ENCODE measurements at places on chromosomes 6 and 20. TPM values are rescaled to one million over a fixed set of nuclear protein-coding genes. Genes with fewer than 3 reads are reported as not detected.

- H3K27ac ChIP-seq = no peak overlapping the region
- H3K27me3 ChIP-seq = no peaks in the 10 kb centered on the region
- H3K36me3 ChIP-seq = no peaks in the 10 kb centered on the region
- no peak for DNase-seq
- H3K4me1 ChIP-seq = no peaks in the 10 kb centered on the region
- no peak overlapping the region for H3K4me3 ChIP-seq
These were observed 68.9 kb downstream of the ZNF217 start for GRCh38 chr20:53524589-53525312.

GRCh38 chr6:45185403-45186251 is 142.5 kb upstream of the RUNX2 start:
- H3K4me1 ChIP-seq = no peaks in the 10 kb centered on the region
- no peak overlapping the region for H3K27ac ChIP-seq
- no peaks in the 10 kb centered on the region for H3K36me3 ChIP-seq
- no peak for DNase-seq

DNA sequence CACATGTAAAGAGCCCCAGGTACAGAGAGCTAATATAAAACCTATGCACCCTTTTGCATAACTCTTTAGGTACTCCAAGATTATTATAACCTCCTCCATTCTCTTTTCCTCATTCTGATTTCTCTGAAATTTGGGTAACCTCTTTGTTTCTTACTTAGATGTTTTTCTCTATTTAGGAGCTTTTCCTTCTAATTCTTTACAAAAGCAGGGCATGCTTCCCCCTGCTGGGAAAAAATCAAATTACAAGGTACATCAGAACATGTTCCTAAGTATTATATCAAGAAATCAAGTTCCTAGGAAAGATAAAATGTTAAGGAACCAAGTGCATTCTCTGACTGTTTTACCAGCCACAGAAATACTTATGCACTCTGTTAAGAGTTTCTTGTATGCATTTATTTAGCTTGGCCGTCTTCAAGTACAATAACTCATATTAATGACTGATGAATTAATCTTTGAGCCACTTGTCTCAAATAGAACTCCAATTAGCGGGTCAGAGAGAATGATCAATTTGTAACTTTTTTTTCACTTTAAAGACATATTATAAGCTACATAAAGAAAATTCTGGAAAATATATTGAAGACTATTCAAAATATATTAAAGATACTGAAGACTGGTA is 2.1 kb downstream of the KHDRBS2 start:
- no peak overlapping the region for H3K27ac ChIP-seq
- no peaks in the 10 kb centered on the region for H3K36me3 ChIP-seq
- no peak for DNase-seq
- no peaks in the 10 kb centered on the region for H3K4me1 ChIP-seq

GRCh38 chr6:35084041-35084491 is 57.1 kb downstream of the TCP11 start:
- DNase-seq = no peak
- no peaks in the 10 kb centered on the region for H3K4me1 ChIP-seq
- H3K4me3 ChIP-seq = no peak overlapping the region
- no peaks in the 10 kb centered on the region for H3K27me3 ChIP-seq

DNA sequence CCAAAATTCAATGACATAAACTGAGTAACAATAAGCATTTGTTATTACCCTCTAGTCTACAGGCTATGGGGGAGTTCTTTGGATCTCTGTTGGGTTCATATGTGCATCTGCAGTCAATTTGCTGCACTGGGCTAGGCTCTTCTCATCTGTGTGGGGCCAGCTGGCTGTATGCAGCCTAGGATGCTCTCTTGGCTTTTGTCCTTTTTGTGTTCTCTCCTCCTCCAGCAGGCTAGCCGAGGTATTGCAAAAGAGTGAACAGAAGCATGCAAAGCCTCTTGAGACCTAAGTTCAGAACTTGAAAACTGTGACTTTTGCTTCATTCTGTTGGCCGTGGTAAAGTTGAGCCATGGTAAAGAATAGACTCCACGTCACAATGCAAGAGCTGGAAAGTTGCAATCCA is 62.8 kb upstream of the FOXO3 start:
- H3K27me3 ChIP-seq = no peaks in the 10 kb centered on the region
- no peak overlapping the region for H3K4me3 ChIP-seq
- H3K27ac ChIP-seq = no peak overlapping the region
- no peak for DNase-seq

GRCh38 chr6:14972379-14973067 is 273.3 kb upstream of the JARID2 start:
- no peaks in the 10 kb centered on the region for H3K36me3 ChIP-seq
- no peak overlapping the region for H3K27ac ChIP-seq
- H3K4me1 ChIP-seq = no peaks in the 10 kb centered on the region
- no peaks in the 10 kb centered on the region for H3K27me3 ChIP-seq
- no peak overlapping the region for H3K4me3 ChIP-seq

DNA sequence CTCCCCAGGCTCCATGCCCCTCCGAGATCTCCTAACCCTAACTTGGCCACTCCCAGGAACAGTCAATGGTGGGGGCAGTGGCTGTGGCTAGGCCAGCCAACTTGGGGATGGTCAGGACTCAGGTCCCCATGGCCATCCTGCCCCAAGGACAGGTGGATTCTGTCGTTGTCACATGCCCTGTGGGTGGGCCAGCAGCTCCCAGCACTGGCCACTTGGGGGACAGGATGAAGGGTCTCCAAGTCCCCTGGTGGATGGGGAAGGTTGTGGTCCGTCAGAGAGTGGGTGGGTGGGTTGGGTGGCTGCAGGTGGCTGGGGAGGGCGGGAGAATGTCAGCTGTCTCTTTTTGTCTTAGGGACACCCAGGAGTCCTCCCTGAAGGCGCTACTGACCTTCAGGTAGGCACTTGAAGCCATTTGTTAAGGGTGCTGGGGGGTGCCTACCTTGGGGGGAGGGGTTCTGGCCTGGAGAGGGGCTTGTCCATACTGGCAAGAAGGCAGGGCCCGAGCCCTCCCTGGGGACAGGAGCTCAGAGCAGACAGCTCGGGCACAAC is 5.5 kb downstream of the COL9A3 start:
- peaks cover 13% of the 10 kb centered on the region for H3K27me3 ChIP-seq
- peaks cover 9% of the 10 kb centered on the region for H3K4me1 ChIP-seq
- H3K27ac ChIP-seq = no peak overlapping the region
- no peaks in the 10 kb centered on the region for H3K36me3 ChIP-seq
- H3K4me3 ChIP-seq = no peak overlapping the region

GRCh38 chr20:16317445-16318362 is 255.5 kb downstream of the KIF16B start:
- H3K27me3 ChIP-seq = no peaks in the 10 kb centered on the region
- H3K27ac ChIP-seq = no peak overlapping the region
- no peaks in the 10 kb centered on the region for H3K36me3 ChIP-seq
- no peak overlapping the region for H3K4me3 ChIP-seq

- DNase-seq = no peak
- no peak overlapping the region for H3K4me3 ChIP-seq
- no peak overlapping the region for H3K27ac ChIP-seq
- H3K4me1 ChIP-seq = peaks cover 7% of the 10 kb centered on the region
- H3K36me3 ChIP-seq = no peaks in the 10 kb centered on the region
These were observed 814 bp downstream of the TFAP2B start for GRCh38 chr6:50819466-50819903.

DNA sequence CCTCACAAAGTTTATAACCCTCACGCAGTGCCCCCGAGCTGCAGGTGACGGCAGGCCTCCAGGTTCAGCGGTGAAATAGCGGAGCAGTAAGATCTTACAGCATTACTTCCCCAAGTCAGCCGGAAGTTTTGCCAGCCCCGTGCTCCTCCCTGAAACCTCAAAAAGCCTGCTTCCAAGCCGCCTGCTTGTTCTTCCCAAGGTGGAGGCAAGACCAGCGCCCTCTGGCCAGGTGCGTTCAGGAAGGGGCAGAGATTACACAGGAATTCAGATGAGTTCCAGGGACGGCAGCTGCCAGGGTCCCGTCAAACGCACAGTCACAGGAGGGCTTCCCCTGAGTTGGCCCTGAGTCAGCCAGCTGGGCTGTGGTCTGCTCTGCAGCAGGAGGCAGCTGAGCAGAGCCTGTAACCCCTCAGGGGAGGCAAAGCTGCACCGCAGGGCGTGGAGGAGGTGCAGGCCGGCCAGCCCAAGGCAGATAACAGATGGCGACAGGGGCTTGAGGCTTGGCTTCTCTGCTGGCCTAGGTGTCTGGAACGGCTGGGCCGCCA is 124.1 kb upstream of the RPS6KA2 start:
- H3K36me3 ChIP-seq = no peaks in the 10 kb centered on the region
- H3K27me3 ChIP-seq = no peaks in the 10 kb centered on the region
- H3K4me1 ChIP-seq = no peaks in the 10 kb centered on the region
- H3K27ac ChIP-seq = no peak overlapping the region
- DNase-seq = no peak
- no peak overlapping the region for H3K4me3 ChIP-seq

DNA sequence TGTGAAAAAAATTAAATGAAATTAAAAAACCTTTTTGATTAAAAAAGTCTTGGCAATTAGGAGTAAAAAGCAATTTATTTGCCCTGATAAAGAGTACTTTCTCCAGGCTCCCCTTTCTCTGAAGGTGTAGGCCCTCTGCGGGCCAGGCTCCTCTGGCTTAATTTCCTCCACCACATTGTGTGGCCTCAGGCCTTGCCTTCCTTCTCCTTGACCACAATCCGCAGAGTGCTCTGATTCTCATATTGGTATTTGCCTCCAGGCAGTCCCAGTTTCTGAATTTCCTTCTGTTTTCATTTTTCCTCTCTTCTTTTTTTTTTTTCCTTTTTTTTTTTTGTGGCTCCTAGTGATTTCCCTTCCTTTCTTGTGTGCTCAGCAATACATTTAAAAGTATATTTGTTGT is 96.4 kb downstream of the AIG1 start:
- no peak overlapping the region for H3K4me3 ChIP-seq
- DNase-seq = no peak
- H3K36me3 ChIP-seq = no peaks in the 10 kb centered on the region
- no peaks in the 10 kb centered on the region for H3K27me3 ChIP-seq
- H3K27ac ChIP-seq = no peak overlapping the region

DNA sequence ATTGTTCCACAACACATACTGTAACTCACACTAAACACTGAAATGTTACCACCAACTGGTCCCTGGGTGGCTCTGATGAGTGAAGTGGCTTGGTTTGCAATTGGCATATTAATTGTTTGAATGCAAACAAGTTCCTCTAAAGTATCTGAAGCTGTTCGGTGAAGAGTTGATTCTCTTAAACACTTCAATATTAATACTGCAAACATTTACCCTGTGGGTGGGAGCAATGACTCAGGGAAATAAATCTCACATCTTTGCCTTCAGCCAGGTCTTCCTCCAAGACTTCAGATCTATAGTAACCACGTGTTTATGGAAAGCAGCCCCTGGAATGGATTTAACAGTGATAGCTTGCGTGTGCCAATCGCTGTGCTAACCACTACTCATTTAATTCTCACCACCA is 176.0 kb downstream of the MAFB start:
- no peaks in the 10 kb centered on the region for H3K4me1 ChIP-seq
- no peak for DNase-seq
- no peaks in the 10 kb centered on the region for H3K36me3 ChIP-seq
- no peaks in the 10 kb centered on the region for H3K27me3 ChIP-seq
- no peak overlapping the region for H3K4me3 ChIP-seq

- H3K4me1 ChIP-seq = no peaks in the 10 kb centered on the region
- H3K4me3 ChIP-seq = no peak overlapping the region
- no peaks in the 10 kb centered on the region for H3K27me3 ChIP-seq
- H3K36me3 ChIP-seq = no peaks in the 10 kb centered on the region
- H3K27ac ChIP-seq = no peak overlapping the region
These were observed 2.2 kb downstream of the FABP7 start for GRCh38 chr6:122781716-122782115.

DNA sequence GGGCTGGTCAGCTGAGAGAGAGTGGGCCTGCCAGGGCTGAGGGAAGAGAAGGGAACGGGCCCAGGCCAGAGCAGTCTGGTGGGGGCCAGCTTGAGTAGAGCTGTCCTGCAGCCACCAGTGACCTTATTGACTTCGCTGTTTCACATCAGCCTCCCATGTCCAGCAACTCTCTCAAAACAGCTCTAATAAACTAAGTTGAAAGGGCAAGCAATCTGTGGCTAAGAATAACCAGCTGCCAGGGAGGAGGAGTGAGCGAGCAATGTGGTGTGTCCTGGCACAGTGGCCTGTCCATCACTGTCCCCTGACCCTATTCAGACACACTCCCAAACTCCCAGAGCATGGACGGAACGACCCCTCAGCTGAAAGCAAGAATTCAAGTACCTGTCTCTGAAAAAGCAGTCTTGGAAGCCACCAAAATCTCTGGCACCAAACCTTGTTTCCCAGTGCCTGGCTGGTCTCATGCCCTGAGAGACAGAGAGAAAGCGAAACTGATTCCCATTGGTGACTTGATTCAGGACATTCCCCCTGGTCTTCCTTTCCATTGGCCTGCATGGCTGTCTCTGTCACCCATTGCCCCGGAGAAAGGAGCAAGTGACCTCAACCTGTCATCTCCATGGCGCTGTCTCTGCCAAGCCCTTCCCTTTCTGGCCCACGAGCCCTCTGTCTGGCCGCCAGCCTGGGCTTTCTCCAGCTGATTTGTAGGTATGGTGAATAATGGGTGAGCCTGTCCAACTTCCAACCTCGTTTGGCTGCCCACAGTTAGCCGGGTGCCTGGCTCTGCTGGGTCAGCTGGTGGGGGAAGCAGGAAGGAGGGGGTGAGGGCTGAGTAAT is at the start of gene DDO:
TSS of gene DDO (minus strand) at position 490 of the 831 bp plus-strand sequence. CDS start 2,113 bp downstream, outside the sequence.
- H3K27ac ChIP-seq = no peak within 1 kb of the TSS
- no peaks in the 10 kb centered on the region for H3K27me3 ChIP-seq
- H3K4me3 ChIP-seq = no peak within 1 kb of the TSS

DNA sequence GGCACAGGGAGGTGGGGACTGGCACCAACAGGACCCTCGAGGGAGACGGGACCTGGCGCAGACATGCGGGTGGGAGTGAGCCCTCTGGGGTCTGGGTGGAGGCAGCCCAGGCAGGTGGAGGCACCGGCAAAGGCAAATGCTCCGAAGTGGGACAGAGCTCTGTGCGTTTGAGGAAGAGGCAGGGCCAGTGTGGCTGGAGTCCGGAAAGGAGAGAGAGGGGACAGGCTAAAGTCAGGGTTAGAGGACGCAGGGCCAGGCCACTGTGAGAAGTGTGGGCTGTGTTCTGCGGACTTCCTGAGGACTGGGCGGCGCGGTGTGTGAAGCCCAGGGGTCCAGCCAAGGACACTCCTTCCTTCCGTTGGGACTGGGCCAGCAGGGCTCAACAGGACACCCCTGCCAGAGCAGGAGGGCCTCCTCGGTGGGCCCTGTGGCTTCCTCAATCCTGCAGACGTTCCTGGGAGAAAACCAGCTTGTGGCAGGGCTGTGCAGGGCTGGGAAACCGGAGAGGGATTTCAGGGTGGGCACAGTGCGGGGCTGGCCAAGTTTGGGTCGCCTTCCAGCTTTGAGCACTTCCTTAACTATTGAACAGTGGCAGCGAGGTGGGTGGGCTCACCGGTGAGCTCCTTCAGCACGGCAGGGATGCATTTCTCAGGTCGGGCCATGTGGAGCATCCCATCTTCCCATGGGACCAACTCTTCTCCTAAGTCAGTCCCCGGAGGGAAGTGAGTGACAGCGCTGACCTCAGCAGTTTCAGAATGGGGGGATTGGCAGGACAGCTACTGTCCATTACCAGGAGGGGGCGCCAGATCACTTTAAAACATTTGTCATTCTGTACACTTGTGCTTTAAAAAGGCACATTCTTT is 22.5 kb downstream of the MOCS3 start:
- peaks cover 4% of the 10 kb centered on the region for H3K4me1 ChIP-seq
- no peak overlapping the region for H3K4me3 ChIP-seq
- H3K27me3 ChIP-seq = no peaks in the 10 kb centered on the region
- H3K36me3 ChIP-seq = no peaks in the 10 kb centered on the region
- peak; percentile 36 for DNase-seq

TRIM40 gene
- not detected for total RNA-seq

YWHAB gene
- 245 TPM for total RNA-seq

TSBP1 gene
- total RNA-seq = not detected

SDHAF4 gene
- total RNA-seq = 12.3 TPM

FOXF2 gene
- not detected for total RNA-seq

BPI gene
- total RNA-seq = not detected

HDGFL1 gene
- total RNA-seq = not detected

PLEKHG1 gene
- total RNA-seq = 3.9 TPM

TNFRSF21 gene
- total RNA-seq = 0.23 TPM

STK4 gene
- 358 TPM for total RNA-seq

TMEM170B gene
- total RNA-seq = 1.9 TPM

HMGCLL1 gene
- total RNA-seq = not detected

ZSCAN26 gene
- total RNA-seq = 26.5 TPM
